ENCODE measurements at places on chromosomes 7 and 10. TPM values are rescaled to one million over a fixed set of nuclear protein-coding genes. Genes with fewer than 3 reads are reported as not detected.

Gene GATA3
- total RNA-seq: 0.24 TPM

Gene ADRB1
- total RNA-seq: 0.11 TPM

Gene PTEN
- 25.0 TPM for total RNA-seq

Gene COL28A1
- total RNA-seq: 0.13 TPM

Gene GHRHR
- total RNA-seq: not detected

Gene CCNJ
- 9.2 TPM for total RNA-seq

Gene HHEX
- 108 TPM for total RNA-seq

Gene CHST3
- 0.38 TPM for total RNA-seq

Gene CRYGN
- total RNA-seq: not detected

Data from K562 (cell line).